ENCODE measurements at places on chromosomes 12 and 14. TPM values are rescaled to one million over a fixed set of nuclear protein-coding genes. Genes with fewer than 3 reads are reported as not detected.

Gene SDS
- not detected for total RNA-seq

Gene TAS2R19
- 0.65 TPM for total RNA-seq

Gene GPD1
- total RNA-seq: 0.14 TPM

Gene SMARCC2
- total RNA-seq: 28.4 TPM

Gene LHX5
- total RNA-seq: 0.28 TPM

Gene FOXG1
- not detected for total RNA-seq

Gene GNB3
- 0.92 TPM for total RNA-seq

Gene TESPA1
- not detected for total RNA-seq

Gene SLC17A8
- not detected for total RNA-seq

Gene ARG2
- total RNA-seq: 18.3 TPM

Gene OR6J1
- not detected for total RNA-seq

Gene NPAS3
- total RNA-seq: not detected

Gene DBX2
- total RNA-seq: not detected

Gene RAD9B
- total RNA-seq: 0.49 TPM

Gene LMNTD1
- not detected for total RNA-seq

Gene KRT74
- 0.33 TPM for total RNA-seq

Gene CIROP
- total RNA-seq: not detected

Gene OASL
- 0.51 TPM for total RNA-seq

Gene PLXNC1
- total RNA-seq: 0.05 TPM

Gene LTB4R2
- 59.3 TPM for total RNA-seq

Gene HSPA2
- total RNA-seq: 7.3 TPM

Gene BDKRB2
- total RNA-seq: 3.9 TPM

Gene LALBA
- total RNA-seq: not detected

Gene RXYLT1
- total RNA-seq: 18.4 TPM

Gene CDH24
- 9.8 TPM for total RNA-seq

Gene ARHGEF25
- total RNA-seq: 0.19 TPM

Gene TMEM179
- total RNA-seq: not detected

Gene TAMALIN
- total RNA-seq: 0.07 TPM

Gene GALNT9
- not detected for total RNA-seq

Gene WDHD1
- 12.5 TPM for total RNA-seq

Gene POMT2
- 15.3 TPM for total RNA-seq

Gene KTN1
- total RNA-seq: 63.1 TPM

Gene SMARCD1
- total RNA-seq: 41.6 TPM

Gene CCDC175
- total RNA-seq: not detected

Gene ERG28
- total RNA-seq: 18.8 TPM

Gene KRT86
- not detected for total RNA-seq

Gene ADAM20
- not detected for total RNA-seq

Data from airway epithelial cell (primary cell).